CD4-positive, alpha-beta T cell treated with Interleukin-21 for 1 hour (primary cell): ENCODE measurements at places on chromosomes 12 and 14.

DNA sequence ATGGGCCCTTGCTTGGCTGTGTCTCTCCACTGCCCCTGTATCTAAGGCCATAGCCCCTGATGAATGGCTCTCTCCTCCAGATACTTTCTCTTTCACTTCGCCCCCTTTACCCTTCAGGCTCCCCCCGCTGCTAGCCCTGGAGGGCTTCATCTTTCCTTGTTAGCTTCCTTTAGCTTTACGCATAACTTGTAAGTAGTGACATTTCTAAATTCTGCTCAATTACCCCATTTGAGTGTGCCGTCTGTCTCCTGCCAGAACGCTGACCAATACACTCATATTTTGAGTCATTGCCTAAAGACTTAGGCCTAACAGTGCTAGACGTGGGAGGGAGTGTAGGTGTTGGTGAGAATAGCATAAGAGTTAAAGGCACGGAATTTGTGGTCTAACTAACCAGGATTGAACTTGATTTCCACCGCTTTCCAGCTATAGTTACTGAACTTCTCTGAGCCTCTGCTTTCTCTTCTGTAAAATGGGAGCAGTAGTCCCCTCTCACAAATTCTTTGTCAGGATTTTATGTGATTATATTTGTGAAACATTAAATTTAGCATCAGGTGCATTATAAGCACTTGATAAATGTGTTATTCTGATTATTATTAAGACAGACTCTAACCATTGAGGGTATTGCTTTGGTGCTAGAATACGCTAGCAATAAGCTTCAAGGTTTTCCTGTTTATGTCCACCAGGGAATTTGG, 129.3 kb downstream of the ZFP36L1 start:
- DNase-seq: peak; percentile 33

DNA sequence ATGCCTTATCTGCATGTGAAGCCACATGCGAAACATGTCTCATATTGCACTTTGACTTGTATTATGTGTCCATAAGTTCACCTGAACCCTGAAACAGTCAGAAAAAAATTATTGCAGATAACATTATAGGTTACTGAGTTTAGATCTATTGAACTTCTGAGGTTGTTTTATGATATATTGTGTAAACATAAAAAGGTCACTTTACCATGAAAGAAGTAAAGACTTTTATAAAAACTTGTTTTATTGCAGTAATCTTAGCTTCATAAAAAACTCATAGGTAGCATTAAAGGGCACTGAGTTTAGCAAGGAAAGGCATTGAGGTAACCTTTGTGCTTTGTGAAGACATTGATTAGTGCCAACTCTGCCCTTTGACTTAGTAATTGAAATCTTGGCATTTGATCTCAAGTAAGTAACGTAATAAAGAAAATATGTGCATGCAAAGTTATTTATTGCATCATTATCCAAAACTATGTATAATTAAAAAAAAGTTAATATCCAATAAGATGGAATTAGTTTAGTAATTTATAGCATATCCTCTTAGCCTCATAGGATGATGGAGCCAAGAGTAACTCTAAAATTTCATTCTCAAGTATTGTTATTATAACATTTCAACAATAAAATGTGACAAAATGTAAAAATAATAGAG, 313.3 kb upstream of the ATP2B1 start:
- no peak for DNase-seq

GRCh38 chr12:87021400-87021799, 765.2 kb upstream of the MGAT4C start:
- DNase-seq: no peak

DNA sequence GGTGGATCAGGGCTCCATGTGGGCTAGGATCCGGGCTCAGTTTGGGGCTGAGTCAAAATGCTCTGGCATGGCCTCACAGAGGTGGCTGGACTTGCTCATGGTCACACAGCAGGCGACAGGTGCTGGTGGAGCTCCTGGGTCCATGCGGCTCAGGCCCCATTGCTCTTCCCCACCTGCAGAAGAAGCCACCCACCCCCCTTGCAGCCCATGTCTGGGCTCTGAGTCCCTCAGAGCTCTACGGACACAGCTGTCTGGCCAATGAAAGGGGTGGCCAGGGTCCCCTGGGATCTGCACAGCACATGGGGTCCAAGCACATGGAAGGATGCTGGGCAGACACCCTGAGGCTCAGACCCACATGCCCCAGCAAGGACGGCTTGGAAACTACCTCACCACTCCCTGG, 17.0 kb upstream of the C14orf180 start:
- DNase-seq: no peak

- DNase-seq: no peak
These were observed 39.6 kb downstream of the BRMS1L start for GRCh38 chr14:35865611-35866324.

DNA sequence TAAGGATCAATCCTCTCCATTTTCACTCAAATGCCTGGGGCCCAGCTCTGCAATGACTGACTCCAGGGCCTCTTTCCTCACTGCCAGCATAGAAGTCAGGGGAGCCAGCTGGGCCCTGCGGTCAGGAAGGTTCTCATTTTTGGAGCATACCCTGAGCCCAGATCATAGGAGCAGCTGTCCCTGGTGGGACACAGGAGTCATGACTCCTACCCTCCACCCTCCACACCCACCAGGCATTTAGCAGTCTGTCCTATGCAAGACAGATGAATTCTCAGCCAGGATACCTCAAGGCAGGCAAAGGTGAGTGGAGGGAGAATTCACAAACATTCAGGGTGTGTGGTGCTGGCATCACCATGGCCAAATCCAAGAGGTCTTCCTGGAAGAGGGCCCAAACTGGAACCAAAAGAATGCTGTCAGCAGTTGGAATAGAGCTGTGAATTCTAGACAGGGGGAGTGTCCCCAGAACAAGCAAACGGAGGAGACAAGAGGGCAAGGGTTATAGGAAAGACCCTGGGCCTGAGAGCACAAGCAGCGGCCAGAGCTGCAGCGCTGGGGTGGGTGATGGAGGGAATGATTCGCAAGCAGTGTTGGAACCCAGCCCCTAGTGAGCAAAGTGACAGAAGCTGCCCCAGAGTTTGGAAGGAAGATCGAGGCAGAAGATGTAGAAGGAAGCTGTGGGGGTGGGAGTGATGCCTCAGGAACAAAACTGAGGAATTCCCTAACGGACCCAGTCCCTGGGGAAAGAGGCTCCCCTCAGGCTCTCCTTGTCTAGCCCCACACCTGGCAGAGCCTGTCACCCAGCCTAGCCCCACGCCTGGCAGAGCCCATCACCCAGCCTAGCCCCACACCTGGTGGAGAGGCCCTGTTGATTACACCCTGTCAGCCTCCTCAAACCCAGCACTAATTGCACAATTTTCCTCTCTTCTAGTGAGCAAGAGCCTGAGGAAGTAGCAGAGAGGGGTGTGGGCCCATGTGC, 4.5 kb upstream of the REM2 start:
- DNase-seq: no peak

- no peak for DNase-seq
These were observed 47.1 kb downstream of the ABCD2 start for GRCh38 chr12:39572551-39572950.

GRCh38 chr14:77045238-77046162, 17.0 kb upstream of the IRF2BPL start:
- no peak for DNase-seq

DNA sequence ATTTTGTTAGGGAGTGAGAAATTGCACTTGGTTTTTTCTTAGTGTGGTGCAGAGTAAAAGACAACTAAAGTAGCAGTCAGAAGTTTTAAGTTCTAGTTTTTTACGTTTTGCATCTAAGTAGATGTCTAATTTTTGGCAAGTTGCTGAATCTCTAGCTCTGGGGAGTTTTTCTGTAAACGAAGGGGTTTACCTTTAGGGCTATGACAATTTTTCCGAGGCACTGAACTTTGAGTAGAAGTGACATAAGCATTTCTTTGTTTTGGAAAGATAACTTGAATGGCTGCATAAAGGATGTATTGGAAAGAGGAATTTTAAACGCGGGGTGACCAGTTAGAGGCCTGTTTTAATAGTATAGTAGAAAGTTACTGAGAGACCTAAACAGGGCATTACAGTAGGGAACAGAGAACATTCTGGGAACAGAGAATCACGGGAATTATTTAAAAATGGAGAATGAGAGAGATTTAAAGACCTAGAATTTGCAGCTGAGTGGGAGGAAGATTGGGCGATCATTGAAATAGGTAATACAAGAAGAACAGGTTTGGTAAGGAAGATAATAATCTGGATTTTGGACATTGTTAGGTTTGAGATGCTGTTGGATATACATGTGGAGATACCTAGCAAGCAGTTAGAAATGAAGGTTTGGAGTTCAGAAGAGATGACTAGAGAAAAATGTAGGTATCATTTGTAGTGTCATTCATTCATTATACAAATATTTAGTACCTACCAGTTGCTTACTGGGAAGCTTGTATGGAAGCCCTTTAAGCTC, 1.2 kb downstream of the ZNF410 start:
- peak; percentile 18 for DNase-seq

DNA sequence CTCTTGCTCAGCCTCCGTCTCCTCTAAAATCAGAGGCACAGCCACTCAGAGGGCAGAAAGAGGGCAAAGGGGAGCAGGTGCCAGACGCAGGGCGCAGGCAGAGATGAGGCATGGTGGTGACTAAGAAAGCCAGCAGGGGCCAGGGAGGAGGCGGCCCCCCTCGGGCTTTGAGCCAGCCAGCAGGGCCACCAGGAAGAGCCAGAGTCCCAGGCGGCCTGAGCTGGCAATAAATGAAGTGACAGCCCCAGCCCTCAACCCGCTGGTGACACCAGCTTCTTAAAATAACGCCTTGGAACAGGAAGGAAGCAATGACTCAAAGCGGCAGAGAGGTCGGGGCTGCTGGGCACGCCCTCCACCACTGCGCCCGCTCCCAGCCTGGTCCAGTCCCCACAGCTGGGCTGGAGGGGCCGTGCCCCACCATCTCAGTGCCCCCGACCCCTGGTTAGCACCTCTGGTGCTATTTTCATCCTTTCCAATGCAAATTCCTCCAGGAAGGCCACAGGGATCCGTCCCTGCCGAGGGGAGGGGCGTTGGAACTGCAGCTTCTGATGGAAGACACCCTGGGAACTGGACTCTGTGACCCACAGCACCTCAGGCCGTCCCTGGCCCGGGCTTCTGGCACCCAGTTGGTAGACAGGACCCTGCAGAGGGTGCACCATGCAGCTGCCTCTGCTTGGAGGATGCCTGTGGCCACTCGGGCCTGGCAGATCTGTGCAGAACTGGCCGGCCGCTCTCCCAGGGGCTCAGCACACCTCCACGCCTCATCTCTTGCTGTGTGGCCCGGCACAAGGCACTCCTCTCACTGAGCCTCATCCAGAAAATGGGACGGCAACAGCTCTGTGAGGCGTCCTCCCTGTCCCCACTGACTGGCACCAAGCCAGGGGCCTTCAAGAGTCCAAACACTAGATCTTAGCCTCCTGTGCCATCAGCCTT, 113.7 kb downstream of the NCOR2 start:
- DNase-seq: peak; percentile 88

- no peak for DNase-seq
These were observed 45.4 kb upstream of the TMED10 start for GRCh38 chr14:75221797-75222196.

- DNase-seq: no peak
These were observed 93.3 kb downstream of the ATP23 start for GRCh38 chr12:58034712-58035111.

DNA sequence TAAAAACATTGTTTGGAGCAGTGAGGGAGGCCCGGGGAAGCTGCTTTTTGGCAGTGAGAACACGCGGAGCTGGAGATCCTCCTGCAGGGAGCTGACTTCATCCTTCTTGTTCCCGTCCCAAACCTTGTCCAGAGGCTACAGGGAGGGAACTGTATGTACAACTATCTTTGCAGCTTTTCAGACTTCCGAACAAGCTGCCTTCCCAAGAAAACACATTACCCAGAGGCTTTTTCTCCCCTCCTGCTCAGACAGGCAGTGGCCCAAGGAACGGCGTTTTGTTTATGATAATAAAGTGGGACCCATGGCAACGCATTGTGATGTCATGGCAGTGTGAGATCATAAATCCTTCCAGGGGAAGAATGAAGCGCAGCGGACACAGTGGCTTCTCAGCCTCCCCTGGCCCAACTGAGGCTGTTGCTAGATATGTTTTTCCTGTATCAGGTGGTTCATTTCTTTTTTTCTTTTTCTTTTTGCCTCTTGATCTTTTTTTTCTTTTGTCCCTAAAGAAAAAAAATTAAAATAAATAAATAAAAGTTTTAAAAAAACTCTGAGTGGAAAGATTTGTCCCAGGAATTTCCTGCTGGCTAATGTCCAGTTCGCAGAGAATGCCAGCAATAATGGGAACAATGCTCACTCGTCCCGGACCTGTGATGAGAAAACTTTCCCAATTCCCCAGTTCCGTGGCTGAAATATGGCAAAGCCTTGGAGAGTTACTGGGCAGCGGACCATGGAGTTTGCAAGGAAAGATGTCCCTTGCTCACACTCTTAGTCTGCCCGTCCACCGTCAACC, 103.4 kb upstream of the MAP1LC3B2 start:
- peak; percentile 29 for DNase-seq

GRCh38 chr14:54789166-54789565, 113.5 kb downstream of the GCH1 start:
- DNase-seq: no peak

- no peak for DNase-seq
These were observed 185.3 kb upstream of the FBXO33 start for GRCh38 chr14:39617537-39617936.

- DNase-seq: no peak
These were observed 62.5 kb upstream of the PRICKLE1 start for GRCh38 chr12:42652048-42652447.

GRCh38 chr12:39620659-39621658, 1.4 kb upstream of the ABCD2 start:
- peak; percentile 70 for DNase-seq

DNA sequence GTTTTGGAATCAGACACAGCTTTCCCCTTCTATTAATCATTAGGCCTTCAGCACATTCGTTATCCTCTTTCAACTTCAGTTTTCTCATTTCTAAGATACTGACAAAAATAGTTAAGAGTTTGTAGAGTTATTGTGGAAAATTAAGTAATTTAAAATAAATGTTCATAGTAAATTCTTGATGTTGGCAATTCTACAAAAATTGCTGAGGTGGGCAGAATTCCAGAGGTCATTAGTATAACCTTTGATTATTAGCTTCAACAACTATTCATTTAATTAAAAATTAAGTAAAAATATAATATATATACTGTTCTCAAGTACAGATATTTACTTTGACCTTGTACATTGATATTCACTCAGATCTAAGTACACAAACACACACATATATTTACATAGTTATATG, 58.5 kb downstream of the DIO2 start:
- DNase-seq: no peak

GRCh38 chr12:26748741-26749431, 84.1 kb downstream of the ITPR2 start:
- DNase-seq: no peak

GRCh38 chr14:69879175-69880043, at the start of gene SMOC1:
SMOC1 (plus strand) TSS chr14:69879416; CDS start chr14:69879679, 263 bp downstream.
- DNase-seq: no peak

DNA sequence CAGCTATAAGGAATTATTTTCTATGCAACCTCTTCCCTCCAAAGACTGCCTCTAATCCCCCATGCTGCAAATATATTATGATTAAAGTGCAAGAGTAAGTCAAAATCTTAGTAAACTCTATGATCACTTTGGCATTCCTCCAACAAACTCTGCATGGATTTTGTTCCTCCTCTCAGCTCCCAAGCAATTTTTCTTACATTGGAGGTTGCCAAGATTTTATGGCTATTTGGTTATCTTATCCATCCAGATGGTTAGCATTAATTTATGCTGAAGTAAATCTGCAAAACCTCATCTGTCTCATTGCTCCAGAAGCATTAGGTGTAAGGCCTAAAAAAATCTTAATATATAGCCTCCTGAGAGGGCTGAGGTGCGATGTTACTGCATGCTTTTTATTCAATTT, 228.1 kb downstream of the CHST11 start:
- DNase-seq: no peak
